ENCODE measurements at places on chromosomes 2 and 18.

GRCh38 chr2:105294844-105295481 is 34.6 kb downstream of the TGFBRAP1 start:
- no peaks in the 10 kb centered on the region for H3K4me1 ChIP-seq
- peaks cover 9% of the 10 kb centered on the region for H3K36me3 ChIP-seq
- no peak overlapping the region for H3K27ac ChIP-seq
- no peaks in the 10 kb centered on the region for H3K27me3 ChIP-seq
- DNase-seq: peak; percentile 15

DNA sequence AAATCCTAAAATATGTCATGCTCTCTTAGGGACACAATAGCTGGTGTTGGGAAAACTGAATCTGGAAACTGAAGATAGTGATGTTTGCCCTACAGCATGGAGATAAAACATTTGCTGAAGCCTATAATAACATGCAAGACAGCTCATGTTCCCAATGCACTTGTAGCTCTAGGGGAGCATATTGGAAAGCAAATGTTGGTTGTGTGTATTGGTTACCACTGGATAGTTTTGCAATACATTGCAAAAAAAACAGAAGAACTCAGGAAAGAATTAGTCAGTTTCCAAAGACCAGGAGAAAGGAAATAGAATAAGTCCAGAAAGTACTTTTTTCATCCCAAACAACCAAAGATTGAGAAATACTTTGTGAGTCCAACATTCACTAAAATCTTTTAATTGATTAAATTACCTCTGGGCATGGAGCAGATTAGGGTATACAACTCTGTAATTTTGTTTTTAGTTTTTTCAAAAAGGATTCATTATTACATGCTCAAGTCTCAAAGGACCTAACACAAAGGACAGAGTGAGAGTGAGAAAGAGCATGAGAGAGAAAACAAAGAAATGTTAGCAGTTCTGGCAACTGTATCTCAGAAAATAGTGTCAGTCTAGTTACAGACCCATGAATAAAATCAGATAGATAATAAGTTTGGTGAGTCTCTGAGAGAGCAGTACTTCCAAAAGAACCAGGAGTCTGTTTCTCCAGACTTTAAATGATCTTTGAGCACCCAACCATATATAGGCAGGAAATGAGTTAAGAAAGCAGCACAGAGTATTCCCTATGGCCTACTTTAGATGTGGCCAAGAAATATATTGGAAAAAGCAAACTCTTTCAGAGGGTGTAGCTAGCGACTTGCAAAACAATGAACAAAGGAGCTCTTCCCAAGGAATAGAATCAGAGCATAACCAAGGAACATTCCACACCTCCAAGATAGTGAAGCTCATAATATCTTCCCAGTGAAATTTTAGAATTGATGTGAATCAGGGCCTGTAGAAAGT is 36.6 kb upstream of the COL3A1 start:
- H3K27me3 ChIP-seq: no peaks in the 10 kb centered on the region
- H3K36me3 ChIP-seq: no peaks in the 10 kb centered on the region
- DNase-seq: no peak

DNA sequence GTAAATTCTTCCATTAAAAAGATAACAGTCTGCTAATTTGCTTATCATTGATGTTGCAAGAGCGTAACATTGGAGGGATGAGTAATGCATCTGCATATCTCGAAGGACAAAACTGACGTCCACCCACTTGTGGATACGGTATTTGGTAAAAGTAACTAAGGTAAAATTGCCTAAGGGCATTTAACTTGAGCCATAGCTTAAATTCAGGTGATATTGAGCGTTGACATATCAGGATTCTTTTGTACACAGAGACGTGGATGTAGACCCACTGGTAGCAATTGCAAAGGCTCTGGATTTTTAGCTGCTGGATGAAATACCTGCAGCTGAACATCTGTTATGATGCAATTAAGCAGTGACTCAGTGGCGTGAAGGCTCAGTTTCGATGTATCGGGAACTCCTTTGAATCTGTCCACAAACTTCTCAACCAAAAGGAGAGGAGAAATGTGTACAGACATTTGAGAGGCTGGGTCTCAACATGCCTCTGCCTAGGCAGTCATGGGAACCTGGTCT is 119.3 kb downstream of the SPTBN1 start:
- H3K4me1 ChIP-seq: peaks cover 89% of the 10 kb centered on the region
- no peak overlapping the region for H3K4me3 ChIP-seq
- no peak overlapping the region for H3K27ac ChIP-seq
- no peak for DNase-seq
- no peaks in the 10 kb centered on the region for H3K36me3 ChIP-seq
- no peaks in the 10 kb centered on the region for H3K27me3 ChIP-seq

DNA sequence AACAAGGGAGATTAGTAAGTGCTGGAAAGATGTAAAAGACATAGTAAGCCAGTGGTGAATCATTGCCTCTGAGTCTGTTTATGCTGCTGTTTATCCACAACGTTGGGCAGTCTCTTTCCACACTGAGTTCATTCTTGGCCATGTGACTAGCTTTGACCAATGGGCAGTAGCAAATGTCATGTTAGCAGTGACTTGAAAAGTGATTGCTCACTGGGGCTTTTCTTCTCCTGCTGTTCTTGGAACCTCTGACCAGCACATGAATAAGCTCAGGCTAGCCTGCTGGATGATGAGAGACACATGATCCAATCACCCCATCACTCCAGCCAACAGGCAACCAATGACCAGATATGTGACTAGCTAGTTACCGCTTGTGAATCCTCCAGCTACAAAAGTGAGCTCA is 360.4 kb downstream of the SLC4A3 start:
- H3K27me3 ChIP-seq: no peaks in the 10 kb centered on the region
- no peaks in the 10 kb centered on the region for H3K4me1 ChIP-seq
- DNase-seq: no peak
- H3K27ac ChIP-seq: no peak overlapping the region
- no peak overlapping the region for H3K4me3 ChIP-seq

- no peak for DNase-seq
- H3K4me1 ChIP-seq: no peaks in the 10 kb centered on the region
- H3K4me3 ChIP-seq: no peak overlapping the region
- H3K27me3 ChIP-seq: no peaks in the 10 kb centered on the region
- H3K27ac ChIP-seq: no peak overlapping the region
These were observed 62.2 kb downstream of the RPL37A start for GRCh38 chr2:216560838-216561270.

DNA sequence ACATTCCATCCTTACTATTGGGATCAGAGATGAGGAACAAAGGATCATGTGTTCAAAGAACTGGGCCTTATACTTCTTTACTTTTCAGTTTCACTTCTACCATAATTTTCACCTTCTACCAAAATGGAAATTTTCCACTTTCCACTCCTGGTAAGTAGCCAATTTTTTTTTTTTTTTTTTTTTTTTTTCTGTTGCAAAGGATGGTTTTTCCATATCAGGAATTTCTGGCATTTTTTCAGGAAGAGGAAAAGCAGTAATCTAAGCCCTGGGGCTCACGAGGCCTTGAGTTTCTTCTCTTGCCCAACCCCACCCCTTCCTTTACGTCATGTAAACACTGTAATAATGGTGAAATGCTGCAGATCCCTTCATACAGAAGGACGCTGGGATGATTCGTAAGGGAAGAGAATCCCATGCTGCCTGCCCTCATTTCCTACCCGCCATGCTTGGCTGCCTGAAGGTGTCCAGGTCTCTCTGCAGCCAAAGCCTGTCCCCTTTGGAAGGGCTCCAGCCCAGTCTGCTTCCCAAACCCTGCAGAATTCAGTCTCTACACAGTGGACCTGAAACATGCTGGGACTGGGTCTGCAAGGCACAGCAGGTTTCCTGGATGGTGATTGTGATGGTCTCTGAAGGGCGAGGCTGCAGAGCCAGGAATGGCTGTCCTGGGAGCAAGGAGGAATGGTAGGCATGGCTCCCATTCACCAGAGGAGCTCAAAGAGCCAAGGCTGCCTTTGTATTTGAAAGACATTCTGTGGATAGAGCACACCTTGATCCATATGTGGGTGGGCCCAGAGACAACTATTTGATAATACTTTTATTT is 57.0 kb downstream of the EFR3B start:
- H3K4me1 ChIP-seq: no peaks in the 10 kb centered on the region
- no peak overlapping the region for H3K4me3 ChIP-seq
- DNase-seq: no peak
- no peak overlapping the region for H3K27ac ChIP-seq
- no peaks in the 10 kb centered on the region for H3K27me3 ChIP-seq

DNA sequence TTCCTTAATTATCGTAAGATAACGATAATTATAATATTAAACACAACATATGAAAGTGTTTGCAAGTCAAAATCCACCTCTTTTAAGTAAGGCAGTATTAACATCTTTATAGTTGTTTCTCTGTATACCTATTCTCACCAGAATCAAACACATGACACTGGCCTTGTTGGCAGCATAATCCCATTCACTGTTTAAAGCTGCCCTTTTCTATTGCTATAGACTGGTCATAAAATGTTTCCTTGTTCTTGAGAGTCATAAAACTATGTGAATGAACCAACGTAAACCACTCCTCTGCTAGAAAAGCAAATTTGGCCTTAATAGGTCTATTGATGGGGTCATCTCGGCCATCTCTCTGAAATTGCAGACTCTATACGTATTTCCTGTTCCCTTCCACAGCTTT is 293.1 kb downstream of the SLC8A1 start:
- no peak overlapping the region for H3K27ac ChIP-seq
- DNase-seq: no peak
- H3K4me3 ChIP-seq: no peak overlapping the region
- no peaks in the 10 kb centered on the region for H3K4me1 ChIP-seq

- H3K4me3 ChIP-seq: no peak overlapping the region
- H3K27ac ChIP-seq: no peak overlapping the region
- DNase-seq: no peak
- H3K27me3 ChIP-seq: no peaks in the 10 kb centered on the region
These were observed 70.3 kb downstream of the POLR1A start for GRCh38 chr2:86035376-86035882.

- peak; percentile 67 for DNase-seq
- H3K27ac ChIP-seq: no peak overlapping the region
- H3K4me1 ChIP-seq: peaks cover 3% of the 10 kb centered on the region
- no peak overlapping the region for H3K4me3 ChIP-seq
- H3K36me3 ChIP-seq: no peaks in the 10 kb centered on the region
These were observed 123.0 kb downstream of the ACAA2 start for GRCh38 chr18:49690312-49690711.

GRCh38 chr2:207257251-207258250 is 91.8 kb upstream of the KLF7 start:
- no peak overlapping the region for H3K27ac ChIP-seq
- no peaks in the 10 kb centered on the region for H3K36me3 ChIP-seq
- no peaks in the 10 kb centered on the region for H3K27me3 ChIP-seq
- no peak for DNase-seq

GRCh38 chr2:222919841-222920526 is 59.1 kb downstream of the ACSL3 start:
- H3K36me3 ChIP-seq: peaks cover 49% of the 10 kb centered on the region
- no peak for DNase-seq
- no peak overlapping the region for H3K4me3 ChIP-seq

- H3K36me3 ChIP-seq: no peaks in the 10 kb centered on the region
- DNase-seq: no peak
- H3K4me3 ChIP-seq: no peak overlapping the region
These were observed 2.0 kb downstream of the MFSD6 start for GRCh38 chr2:190410166-190410565.

DNA sequence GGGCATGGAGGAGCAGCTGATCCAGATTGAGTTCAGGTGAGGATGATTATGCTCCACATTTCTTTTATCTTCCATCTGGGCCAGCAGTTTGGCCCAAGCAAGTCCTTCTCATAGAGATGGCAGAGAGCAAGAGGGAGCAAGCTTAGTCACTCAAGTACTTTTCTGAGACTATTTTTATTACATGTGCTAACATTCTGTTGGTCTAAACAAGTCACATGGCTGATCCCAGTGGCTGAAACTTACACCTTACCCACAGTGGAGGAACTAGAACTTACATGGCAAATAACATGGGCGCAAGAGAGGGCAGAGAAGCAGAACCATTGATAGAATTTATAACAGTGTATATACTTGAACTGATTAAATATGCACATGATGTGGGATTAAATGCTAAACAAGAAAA is 105.7 kb downstream of the KYNU start:
- no peaks in the 10 kb centered on the region for H3K36me3 ChIP-seq
- no peak overlapping the region for H3K4me3 ChIP-seq
- no peaks in the 10 kb centered on the region for H3K27me3 ChIP-seq
- H3K27ac ChIP-seq: no peak overlapping the region

- no peaks in the 10 kb centered on the region for H3K4me1 ChIP-seq
- no peak overlapping the region for H3K4me3 ChIP-seq
- no peak overlapping the region for H3K27ac ChIP-seq
- DNase-seq: no peak
- peaks cover 13% of the 10 kb centered on the region for H3K36me3 ChIP-seq
These were observed 89.0 kb downstream of the RAPH1 start for GRCh38 chr2:203446071-203446481.

DNA sequence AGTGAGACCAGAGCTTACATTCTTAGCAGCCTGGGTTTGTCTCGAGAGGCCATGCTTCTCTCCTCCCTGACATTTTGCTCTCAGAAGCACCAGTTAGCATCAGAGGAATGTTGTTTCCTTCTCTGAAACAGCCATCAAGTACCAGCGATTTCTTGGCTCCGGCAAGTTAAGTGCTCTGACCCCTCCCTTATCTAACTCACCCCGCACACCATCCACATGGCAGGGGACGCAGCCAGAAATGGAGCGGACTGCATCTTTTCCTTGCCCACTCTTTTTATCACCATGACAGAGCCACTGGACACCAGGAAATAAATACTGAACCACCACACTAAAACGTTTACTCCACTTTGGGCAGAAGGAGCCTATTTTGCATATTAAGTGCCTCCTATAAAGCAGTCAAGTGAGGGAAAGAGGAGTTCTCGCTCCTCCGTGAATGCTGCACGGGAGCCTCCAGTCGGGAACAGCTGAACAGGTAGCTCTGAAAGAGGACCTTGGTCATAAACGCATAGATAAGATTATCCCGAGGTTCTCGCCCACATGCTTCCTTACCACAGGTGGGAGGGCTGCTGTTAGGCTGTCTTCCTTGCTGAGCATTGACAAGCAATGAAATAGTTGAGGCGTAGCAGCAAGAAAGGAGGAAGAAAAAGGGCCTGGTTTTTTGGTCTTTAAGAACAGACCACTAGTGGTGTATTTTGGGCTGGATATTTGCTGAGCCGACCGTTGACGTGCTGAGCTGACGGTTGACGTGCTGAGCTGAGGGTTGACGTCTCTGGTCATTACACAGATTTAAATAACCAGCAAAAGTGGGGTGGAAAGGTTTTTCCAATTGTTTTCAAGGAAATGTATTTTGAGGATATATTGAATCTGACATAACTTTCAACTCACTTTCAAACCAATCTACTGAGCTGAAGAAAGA is 71.4 kb upstream of the ITGB6 start:
- H3K4me3 ChIP-seq: peak overlapping the region; percentile 38
- peaks cover 20% of the 10 kb centered on the region for H3K4me1 ChIP-seq
- peak overlapping the region; percentile 88 for H3K27ac ChIP-seq
- no peak for DNase-seq
- H3K27me3 ChIP-seq: no peaks in the 10 kb centered on the region
- H3K36me3 ChIP-seq: peaks cover 3% of the 10 kb centered on the region

- H3K36me3 ChIP-seq: no peaks in the 10 kb centered on the region
- no peaks in the 10 kb centered on the region for H3K27me3 ChIP-seq
- H3K4me1 ChIP-seq: 0 out of 2 replicates have a peak, but pooled peaks cover 6% of the 10 kb centered on the region
- DNase-seq: no peak
- no peak overlapping the region for H3K4me3 ChIP-seq
These were observed 635 bp downstream of the SLC3A1 start for GRCh38 chr2:44275927-44276303.

- no peaks in the 10 kb centered on the region for H3K36me3 ChIP-seq
- no peaks in the 10 kb centered on the region for H3K27me3 ChIP-seq
- H3K4me3 ChIP-seq: no peak overlapping the region
- no peak for DNase-seq
These were observed 766.2 kb downstream of the MBD2 start for GRCh38 chr18:53458268-53458667.

- H3K36me3 ChIP-seq: no peaks in the 10 kb centered on the region
- H3K4me3 ChIP-seq: no peak overlapping the region
- no peaks in the 10 kb centered on the region for H3K27me3 ChIP-seq
- no peaks in the 10 kb centered on the region for H3K4me1 ChIP-seq
These were observed 81.1 kb downstream of the DYNAP start for GRCh38 chr18:54672109-54672508.
